T-cell (primary cell): ENCODE measurements at places on chromosomes 16 and 17. TPM values are rescaled to one million over a fixed set of nuclear protein-coding genes. Genes with fewer than 3 reads are reported as not detected.

DNA sequence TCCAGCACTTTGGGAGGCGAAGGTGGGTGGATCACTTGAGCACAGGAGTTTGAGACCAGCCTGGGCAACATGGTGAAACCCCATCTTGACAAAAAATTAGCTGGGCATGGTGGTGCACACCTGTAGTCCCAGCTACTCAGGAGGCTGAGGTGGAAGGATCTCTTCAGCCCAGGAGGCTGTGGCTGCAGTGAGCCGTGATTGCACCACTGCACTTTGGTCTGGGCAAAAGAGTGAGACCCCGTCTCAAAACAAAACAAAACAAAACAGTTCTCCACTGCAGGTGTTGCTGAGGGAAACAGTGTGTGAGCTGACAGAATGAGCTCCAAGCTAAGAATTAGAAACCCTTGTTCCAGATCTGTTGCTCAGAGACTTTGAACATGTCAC is 35.2 kb upstream of the TBX2 start:
- no peak for DNase-seq

The ZNF747 gene
- 6.8 TPM for total RNA-seq

The SSTR5 gene
- total RNA-seq, result not detected

DNA sequence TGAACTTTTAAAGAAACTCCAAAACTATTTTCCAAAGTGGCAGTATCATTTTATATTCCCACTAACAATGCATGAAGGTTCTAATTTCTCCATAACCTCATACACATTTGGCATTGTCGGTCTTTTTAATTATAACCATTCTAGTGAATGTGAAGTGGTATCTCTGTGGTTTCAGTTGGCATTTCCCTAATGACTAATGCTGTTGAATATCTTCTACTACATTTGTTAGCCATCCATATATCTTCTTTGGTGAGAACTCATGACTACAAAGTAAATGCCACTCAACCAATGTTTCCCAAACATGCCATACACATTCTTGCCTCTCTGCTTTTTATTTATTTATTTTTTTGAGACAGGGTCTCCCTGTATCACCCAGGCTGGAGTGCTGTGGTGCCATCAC is 31.7 kb upstream of the TAOK1 start:
- DNase-seq, result no peak

DNA sequence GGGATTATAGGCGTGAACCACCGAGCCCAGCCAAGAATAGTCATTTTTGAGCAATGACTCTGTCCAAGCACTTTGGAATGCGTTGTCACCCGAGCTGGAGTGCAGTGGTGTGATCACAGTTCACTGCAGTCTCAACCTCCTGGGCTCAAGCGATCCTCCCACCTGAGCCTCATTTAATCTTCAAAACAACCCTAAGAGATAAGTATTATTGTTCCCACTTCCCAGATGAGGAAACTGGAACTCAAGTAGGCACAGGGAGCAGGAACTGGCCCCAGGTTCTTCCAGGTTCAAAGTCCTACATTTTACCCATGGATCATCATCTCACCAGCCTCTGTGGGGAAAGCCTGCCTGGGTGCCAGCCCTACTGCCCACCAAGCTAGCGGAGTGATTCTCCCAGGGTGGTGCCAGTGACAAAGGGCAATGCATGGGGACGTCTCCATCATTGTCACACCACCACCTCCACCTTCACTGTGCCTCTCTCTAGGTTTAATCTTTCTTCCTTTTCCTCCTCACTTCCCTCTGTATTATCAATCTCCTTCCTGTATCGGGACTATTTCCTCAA is 11.3 kb upstream of the RNF157 start:
- no peak for DNase-seq

GRCh38 chr16:3756113-3756512 is 38.8 kb upstream of the TRAP1 start:
- DNase-seq, result no peak

DNA sequence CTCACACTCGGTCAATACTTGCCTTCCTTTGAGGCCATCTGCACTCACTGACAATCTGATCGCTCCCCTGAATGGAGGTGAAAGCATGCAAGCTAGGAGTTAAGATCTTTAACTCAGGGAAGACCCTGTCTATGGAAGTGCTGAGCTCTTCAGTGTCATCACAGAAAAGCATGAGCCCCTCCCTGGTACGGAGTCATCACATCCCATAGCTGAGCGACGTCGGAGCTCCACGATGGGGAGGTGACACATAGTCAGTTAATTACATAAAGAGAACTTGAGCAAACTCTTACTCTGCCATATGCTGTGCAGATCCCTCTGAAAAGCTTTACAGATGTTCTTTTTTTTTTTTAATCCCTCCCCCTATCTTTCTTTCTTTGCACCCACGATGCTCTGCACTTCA is 463.2 kb downstream of the WWOX start:
- DNase-seq, result no peak

- DNase-seq, result no peak
Observed at GRCh38 chr16:67915831-67916723, 15.6 kb downstream of the CTRL start.

DNA sequence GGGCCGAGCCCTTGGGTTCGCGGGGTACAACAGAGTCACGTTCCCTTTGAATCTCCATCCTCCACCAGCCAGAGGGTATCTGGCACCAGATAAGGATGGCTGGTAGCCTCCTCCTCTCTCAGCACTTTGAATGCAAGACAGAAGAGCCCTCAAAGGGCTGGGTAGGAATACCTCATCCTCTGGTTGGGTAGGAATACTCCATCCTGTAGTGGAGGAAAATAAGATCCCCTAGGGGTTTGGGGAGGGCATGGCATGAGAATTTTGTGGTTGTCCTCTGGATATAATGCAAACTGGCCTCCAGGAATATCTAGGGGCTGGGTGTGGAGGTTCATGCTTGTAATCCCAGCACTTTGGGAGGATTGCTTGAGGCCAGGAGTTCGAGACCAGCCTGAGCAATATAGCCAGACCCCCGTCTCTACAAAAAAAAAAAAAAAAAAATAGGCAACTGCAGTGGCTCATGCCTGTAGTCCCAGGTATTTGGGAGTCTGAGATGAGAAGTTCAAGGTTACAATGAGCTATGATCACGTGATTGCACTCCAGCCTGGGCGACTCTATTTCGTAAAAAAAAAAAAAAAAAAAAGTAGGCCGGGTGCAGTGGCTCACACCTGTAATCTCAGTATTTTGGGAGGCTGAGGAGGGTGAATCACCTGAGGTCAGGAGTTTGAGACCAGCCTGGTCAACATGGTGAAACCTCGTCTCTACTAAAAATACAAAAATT is 2.7 kb downstream of the IGFBP4 start:
- no peak for DNase-seq

The NEUROD2 gene
- not detected for total RNA-seq
